ENCODE measurements at places on chromosomes 6 and 20. TPM values are rescaled to one million over a fixed set of nuclear protein-coding genes. Genes with fewer than 3 reads are reported as not detected.

The ZSCAN23 gene
- 4.7 TPM for total RNA-seq

The RRAGD gene
- total RNA-seq = 7.9 TPM

The RUNX2 gene
- 2.1 TPM for total RNA-seq

The OR14J1 gene
- total RNA-seq = not detected

The XKR7 gene
- total RNA-seq = not detected

The RNF182 gene
- 0.81 TPM for total RNA-seq

The PCK1 gene
- total RNA-seq = 1.9 TPM

The ABHD16B gene
- total RNA-seq = not detected

The SMOC2 gene
- total RNA-seq = 129 TPM

The PNRC1 gene
- 507 TPM for total RNA-seq

- no peak for DNase-seq
- no peaks in the 10 kb centered on the region for H3K36me3 ChIP-seq
- no peaks in the 10 kb centered on the region for H3K4me1 ChIP-seq
- H3K27ac ChIP-seq = no peak overlapping the region
Observed at GRCh38 chr6:128554302-128554701, 33.9 kb upstream of the PTPRK start.

GRCh38 chr6:84258866-84259265 is 31.4 kb upstream of the CEP162 start:
- H3K27ac ChIP-seq = no peak overlapping the region
- no peak for DNase-seq
- no peaks in the 10 kb centered on the region for H3K4me1 ChIP-seq
- H3K36me3 ChIP-seq = no peaks in the 10 kb centered on the region
- no peaks in the 10 kb centered on the region for H3K27me3 ChIP-seq

DNA sequence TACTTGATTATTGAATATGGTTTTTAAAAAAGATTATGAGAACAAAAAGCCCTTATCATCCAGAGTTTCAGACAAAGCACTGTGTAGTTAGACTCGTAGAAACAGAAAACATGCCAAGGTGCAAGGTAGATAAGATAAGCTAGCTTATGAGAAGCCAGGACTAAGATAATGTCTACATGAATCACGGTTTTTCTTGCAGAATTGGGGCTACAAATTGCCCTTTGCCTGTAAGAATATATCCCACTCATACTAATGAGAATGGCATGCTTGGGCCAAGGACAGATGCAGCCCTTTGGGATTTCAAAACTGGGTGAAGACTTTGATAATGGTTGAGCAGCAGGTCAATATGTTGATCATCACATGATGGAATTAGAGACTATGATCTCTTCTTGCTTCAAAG is 165.3 kb upstream of the PREP start:
- DNase-seq = no peak
- H3K27ac ChIP-seq = no peak overlapping the region
- H3K4me3 ChIP-seq = no peak overlapping the region
- peaks cover 1% of the 10 kb centered on the region for H3K4me1 ChIP-seq
- no peaks in the 10 kb centered on the region for H3K27me3 ChIP-seq

- no peak overlapping the region for H3K27ac ChIP-seq
- no peaks in the 10 kb centered on the region for H3K36me3 ChIP-seq
- H3K27me3 ChIP-seq = no peaks in the 10 kb centered on the region
- H3K4me3 ChIP-seq = no peak overlapping the region
- no peaks in the 10 kb centered on the region for H3K4me1 ChIP-seq
- no peak for DNase-seq
Observed at GRCh38 chr20:13839421-13840092, 54.7 kb downstream of the NDUFAF5 start.

DNA sequence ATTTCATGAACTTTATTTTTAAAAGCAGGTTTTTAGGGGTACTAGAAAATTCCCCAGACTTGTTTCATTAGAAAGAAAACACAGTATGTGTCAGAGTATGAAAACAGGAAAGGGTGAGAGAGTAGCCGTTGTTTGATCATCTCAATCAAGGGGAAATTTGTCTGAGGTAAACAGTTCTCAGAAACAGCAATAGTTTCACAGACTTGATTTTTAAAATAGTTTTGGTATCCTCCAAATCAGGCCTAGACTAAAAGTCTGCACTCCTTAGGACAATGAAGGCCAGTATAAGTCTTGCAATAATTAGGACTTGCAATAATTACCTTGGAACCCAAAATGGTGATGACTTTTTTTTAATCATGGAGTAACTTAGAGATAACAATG is 176.6 kb upstream of the TAB2 start:
- H3K4me1 ChIP-seq = peaks cover 2% of the 10 kb centered on the region
- no peak overlapping the region for H3K4me3 ChIP-seq
- H3K36me3 ChIP-seq = no peaks in the 10 kb centered on the region
- H3K27ac ChIP-seq = no peak overlapping the region
- no peak for DNase-seq

DNA sequence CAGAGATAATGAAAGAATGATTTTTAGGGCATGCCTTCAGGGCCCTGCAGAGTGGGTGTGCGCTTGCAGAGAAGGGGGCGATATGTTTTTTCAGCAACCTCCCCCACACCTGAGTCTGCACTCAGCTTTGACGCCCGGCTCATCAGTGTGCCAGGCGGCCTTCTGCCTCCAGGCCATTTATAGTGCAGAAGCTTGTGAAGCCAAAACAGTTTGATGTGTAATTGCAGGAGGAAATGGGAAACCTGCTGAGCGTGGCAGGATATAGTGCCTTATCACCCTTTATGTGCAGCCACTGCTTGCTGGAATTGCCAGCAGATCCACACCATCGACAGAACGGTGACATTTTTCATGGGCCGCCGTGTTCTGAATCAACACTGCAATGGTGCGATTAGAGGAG is 178.2 kb downstream of the CDH4 start:
- H3K4me3 ChIP-seq = no peak overlapping the region
- no peaks in the 10 kb centered on the region for H3K36me3 ChIP-seq
- H3K4me1 ChIP-seq = no peaks in the 10 kb centered on the region
- H3K27ac ChIP-seq = no peak overlapping the region

GRCh38 chr6:16523606-16524379 is 237.5 kb downstream of the ATXN1 start:
- no peak for DNase-seq
- peaks cover 2% of the 10 kb centered on the region for H3K4me1 ChIP-seq
- no peaks in the 10 kb centered on the region for H3K36me3 ChIP-seq
- H3K27me3 ChIP-seq = no peaks in the 10 kb centered on the region
- no peak overlapping the region for H3K4me3 ChIP-seq

- DNase-seq = no peak
- no peaks in the 10 kb centered on the region for H3K4me1 ChIP-seq
Observed at GRCh38 chr6:108476847-108477430, 83.8 kb upstream of the FOXO3 start.

- H3K27ac ChIP-seq = no peak overlapping the region
- no peaks in the 10 kb centered on the region for H3K27me3 ChIP-seq
- no peaks in the 10 kb centered on the region for H3K36me3 ChIP-seq
- no peak for DNase-seq
Observed at GRCh38 chr6:127515234-127515793, 3.8 kb downstream of the MTCL3 start.

- no peaks in the 10 kb centered on the region for H3K36me3 ChIP-seq
- H3K4me1 ChIP-seq = peaks cover 15% of the 10 kb centered on the region
- no peak overlapping the region for H3K27ac ChIP-seq
- peak overlapping the region; percentile 85 for H3K4me3 ChIP-seq
Observed at GRCh38 chr20:50957276-50957675, 1.1 kb downstream of the DPM1 start.

GRCh38 chr20:35981969-35982368 is 13.6 kb downstream of the CNBD2 start:
- no peak overlapping the region for H3K4me3 ChIP-seq
- no peaks in the 10 kb centered on the region for H3K27me3 ChIP-seq

- no peak for DNase-seq
- H3K4me1 ChIP-seq = peaks cover 20% of the 10 kb centered on the region
- no peak overlapping the region for H3K4me3 ChIP-seq
- no peaks in the 10 kb centered on the region for H3K36me3 ChIP-seq
Observed at GRCh38 chr20:17936286-17936760, 32.3 kb downstream of the SNX5 start.

DNA sequence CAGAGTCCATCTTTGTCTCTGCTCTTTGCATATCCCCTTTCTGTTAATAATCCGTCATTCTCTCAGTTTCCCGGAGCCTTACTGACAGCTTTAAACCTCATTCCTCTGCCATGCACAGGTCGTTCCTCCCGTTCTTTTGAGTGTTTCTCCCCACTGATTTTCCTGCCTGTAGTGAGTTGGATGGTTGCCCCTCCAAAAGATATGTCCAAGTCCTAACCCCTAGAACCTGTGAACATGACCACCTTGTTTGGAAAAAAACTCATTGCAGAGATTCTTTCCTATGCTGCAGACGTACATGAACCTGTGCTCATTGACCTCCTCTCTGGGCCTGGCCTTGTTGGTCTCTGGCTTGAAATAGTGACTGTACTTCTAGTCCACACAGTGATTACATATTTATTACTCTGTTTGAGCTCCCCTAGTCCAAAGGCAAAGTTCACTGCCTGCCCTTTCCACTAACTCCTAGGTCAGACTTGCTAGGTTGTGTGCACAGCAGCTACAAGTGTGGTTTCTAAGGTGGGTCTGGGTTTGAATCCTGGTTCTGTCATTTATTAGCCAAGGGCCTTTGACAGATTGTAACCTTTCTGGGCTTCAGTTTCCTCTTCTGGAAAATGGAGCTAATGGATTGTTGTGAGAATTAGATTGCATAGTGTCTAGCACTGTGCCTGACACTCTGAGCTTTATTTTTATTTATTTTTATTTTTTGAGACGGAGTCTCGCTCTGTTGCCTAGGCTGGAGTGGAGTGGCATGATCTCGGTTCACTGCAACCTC is 29.3 kb downstream of the PPARD start:
- no peak for DNase-seq
- peaks cover 9% of the 10 kb centered on the region for H3K4me1 ChIP-seq
- no peak overlapping the region for H3K4me3 ChIP-seq
- no peaks in the 10 kb centered on the region for H3K36me3 ChIP-seq
- no peaks in the 10 kb centered on the region for H3K27me3 ChIP-seq

GRCh38 chr20:53975761-53976160 is 94.6 kb downstream of the BCAS1 start:
- peaks cover 6% of the 10 kb centered on the region for H3K4me1 ChIP-seq
- no peaks in the 10 kb centered on the region for H3K27me3 ChIP-seq
- H3K27ac ChIP-seq = no peak overlapping the region
- H3K36me3 ChIP-seq = no peaks in the 10 kb centered on the region
- no peak for DNase-seq

DNA sequence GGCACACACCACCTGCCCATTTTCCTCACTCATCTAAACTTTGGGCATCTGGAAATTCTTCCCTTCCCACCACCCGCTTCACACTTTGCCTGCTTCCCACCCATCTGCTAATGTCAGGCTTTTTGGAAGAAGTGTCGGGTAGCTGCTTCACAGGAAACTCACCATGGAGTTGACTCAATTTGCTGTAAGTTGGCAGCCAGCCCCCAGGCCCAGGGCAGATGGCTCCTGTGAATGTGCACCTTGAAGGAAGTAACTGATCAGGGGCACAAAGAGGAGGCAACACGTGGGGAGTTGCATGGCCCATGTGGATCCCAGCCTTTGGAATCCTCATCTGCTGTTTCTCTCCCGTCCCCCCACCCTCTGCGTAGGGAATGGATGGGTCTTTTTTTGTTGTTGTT is 87.3 kb downstream of the PPP1R14C start:
- H3K27ac ChIP-seq = no peak overlapping the region
- no peak for DNase-seq
- no peaks in the 10 kb centered on the region for H3K4me1 ChIP-seq
- no peak overlapping the region for H3K4me3 ChIP-seq

DNA sequence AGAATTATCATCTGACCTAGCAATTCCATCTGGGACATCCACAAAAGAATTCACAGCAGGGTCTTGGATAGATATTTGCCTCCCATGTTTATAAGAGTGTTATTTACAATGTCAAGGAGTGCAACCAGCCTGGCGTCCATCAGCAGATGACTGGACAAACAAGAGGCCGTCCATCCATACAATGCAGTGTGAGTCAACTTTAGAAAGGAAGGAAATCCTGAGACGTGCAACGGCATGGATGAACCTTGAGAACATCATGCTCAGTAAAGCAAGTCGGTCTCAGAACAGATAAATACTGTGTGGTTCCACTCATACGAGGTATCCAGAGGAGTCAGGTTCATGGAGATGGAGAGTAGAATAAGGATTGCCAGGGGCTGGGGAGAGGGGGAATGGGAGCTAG is 46.4 kb downstream of the FOXF2 start:
- no peaks in the 10 kb centered on the region for H3K4me1 ChIP-seq
- no peak overlapping the region for H3K4me3 ChIP-seq
- no peak overlapping the region for H3K27ac ChIP-seq
- DNase-seq = no peak
- no peaks in the 10 kb centered on the region for H3K36me3 ChIP-seq

Measured in ovary (tissue), 10 donors.